Spinal cord (tissue), 10 donors: ENCODE measurements at places on chromosomes 3 and 15. TPM values are rescaled to one million over a fixed set of nuclear protein-coding genes. Genes with fewer than 3 reads are reported as not detected.

DNA sequence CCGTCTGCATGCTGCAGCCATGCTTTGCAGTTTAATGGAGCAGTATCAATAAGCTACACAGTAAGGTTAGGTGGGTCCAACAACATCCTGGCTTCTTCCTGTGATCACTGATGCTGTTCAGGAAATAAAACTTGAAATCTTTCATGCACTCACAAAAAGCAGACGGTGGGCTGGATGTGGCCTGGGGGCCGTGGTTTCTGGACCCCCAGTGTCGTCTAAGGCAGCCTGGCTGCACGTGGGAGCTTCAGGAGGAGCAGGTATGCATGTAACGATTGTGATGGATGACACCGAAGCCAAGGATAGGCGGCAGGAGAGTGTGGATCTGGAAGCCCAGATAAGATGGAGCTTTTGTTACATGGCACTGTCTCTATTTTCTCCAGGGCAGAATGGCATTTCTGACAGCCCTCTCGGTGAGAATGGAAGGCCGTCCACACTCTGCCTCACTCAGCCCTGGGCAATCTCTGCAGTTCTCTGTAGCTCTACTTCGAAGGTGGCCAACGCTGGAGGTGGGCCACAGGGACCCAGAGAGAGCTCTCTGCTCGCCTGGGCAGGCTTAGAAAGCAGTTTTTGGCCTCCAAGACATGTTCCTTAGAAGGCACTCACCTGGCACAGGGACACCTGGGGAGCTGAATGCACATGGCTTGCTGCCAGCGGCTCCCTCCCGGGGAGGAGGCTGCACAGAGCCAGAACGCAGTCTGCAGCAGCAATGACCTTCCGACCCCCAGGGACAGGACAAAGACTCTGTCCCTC lies 46.4 kb upstream of the IQSEC1 start:
- DNase-seq: no peak

DNA sequence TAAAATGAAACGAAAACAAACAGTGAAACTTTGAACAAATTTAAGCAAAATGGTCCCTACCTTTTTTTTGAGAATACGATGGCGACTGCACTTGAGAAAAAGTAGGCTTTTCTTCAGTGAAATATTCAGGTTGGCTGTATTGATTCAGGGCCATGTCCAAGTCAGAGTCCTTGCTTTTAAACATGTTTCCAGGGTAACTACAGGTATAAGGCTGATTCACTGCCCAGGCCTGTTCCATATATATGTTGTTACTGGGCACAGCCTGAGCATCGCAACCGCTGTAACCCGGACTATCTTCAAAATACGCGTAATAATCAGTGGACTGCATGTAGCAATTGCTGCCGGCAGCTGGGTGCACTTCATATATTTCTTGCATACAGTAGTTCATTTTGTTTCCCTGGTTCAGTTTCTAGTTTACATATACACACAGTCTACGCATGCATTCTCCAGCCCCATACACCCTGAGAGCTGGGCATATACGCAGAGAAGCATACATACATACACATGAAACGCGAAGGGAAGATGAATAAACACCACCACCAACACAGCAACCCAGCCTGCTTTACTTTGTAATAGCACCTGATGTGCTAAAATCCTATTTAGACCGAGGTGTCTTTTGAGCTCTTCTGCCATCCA lies 220.0 kb downstream of the NR1D2 start:
- DNase-seq: no peak

The EOMES gene
- total RNA-seq: 0.20 TPM

The GABRR3 gene
- total RNA-seq: 0.20 TPM

DNA sequence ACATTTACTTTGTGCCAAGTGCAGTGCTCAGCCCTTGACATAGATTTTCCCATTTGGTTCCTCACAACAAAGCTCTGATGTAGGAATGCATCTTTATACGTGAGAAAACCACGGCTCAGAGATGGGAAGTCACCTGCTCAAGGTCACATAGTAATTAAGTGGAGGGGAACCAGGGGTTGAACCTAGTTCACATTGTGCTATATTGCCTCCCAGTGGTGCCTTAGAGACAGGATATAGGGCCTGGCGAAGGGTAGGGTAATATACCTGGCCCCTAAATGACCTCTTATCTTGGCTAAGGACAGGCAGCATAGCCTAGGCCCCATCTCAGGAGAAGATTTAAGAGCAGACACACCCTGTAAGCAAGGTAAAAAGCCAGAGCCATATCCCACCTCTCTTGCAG lies 71.5 kb downstream of the FOXP1 start:
- no peak for DNase-seq

The CACNA2D2 gene
- 27.0 TPM for total RNA-seq

DNA sequence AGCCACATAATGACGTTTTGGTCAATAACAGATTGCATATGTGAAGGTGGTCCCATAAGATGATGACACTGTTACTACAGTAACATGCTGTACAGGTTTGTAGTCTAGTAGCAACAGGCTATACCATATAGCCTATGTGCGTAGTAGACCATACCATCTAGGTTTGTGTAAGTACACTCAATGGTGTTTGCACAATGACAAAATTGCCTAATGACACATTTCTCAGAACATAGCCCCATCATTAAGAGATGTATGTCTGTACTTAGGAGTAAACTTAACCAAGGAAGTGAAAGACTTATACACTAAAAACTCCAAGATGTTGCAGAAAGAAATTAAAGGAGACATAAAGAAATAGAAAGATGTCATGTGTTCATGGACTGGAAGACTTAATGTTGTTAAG lies 66.2 kb downstream of the RPLP1 start:
- DNase-seq: no peak

- no peak for DNase-seq
Observed at GRCh38 chr3:68817243-68817642, 115.1 kb downstream of the TAFA4 start.
